ENCODE measurements at places on chromosomes 12 and 14.
A peak's percentile ranks its signal among the peaks of the same experiment; 100 is the strongest.

DNA sequence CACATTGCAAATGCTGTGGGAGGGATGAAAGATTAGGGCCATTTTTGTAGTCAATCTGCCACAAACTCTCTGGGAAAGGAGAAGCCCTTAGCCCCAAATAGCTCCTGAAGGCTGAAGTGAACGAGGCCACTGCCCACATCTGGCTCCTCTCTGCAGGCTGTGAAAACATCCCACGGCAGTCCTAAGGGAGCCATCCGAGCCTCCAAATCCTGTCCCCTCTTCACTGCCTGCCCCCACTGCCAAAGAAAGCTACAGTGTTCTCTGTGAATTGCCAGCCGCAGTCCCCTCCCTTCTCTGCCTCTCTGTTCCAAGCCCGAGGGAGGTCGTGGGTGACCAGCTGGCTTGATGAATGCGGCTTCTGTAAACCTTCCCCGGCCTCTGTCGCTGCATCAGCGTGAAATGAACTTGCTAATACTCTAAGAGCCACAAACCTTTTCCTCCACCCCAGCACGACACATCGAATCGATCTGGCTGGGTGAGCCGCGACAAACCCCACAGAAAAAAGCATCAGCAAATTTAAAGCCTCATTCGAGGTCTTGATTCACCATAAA is 180.7 kb upstream of the NRXN3 start:
- no peak for DNase-seq

DNA sequence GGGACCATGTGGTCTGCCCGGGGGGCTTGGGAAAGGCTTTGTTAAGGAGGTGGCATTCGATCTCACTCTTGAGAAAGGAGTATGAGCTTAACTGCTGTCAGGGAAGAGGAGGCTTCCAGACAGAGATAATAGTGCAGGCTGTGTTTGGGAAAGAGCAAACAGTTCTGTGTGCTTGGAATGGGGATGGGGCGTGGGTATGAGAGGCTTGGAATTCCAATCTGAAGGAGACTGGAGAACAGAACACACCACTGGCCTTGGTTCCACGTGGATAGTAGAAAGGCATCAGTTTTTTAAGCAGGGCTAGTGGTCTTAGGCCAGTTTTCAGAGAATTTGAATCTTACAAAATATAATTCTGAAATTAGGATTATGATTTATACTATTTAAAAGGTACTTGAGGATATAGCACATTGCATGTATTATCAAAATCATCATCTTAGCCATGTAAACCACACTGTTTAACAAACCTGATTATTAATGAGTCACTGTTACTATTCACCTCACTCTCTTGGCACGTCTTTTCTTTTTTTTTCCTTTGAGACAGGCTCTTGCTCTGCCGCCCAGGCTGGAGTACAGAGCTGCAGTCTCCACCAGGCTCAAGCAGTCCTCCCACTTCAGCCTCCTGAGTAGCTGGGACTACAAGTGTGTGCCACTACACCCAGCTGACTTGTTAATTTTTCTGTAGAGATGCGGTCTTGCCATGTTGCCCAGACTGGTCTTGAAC is 38.5 kb upstream of the KCNK13 start:
- no peak for DNase-seq

DNA sequence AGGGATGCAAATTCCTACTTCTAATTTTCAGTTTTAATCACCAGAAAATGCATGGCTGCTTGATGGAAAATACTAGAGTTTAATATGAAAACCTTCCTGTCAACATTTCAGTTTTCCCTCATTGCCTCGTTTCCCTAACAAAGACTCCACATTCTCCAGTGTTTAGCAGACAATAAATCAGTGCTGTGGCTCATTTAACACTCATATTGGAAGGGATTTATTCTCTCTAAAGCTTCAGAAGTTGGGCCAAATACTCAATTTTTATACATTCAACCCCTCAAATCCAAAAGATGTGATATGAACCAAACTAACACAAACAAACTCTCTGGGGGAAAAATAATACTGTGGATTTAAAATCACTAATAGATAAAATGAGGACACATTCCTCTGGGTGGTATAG is 482.5 kb downstream of the FLRT2 start:
- no peak for DNase-seq

- no peak for DNase-seq
These were observed 612.5 kb downstream of the FSCB start for GRCh38 chr14:43894534-43894933.

DNA sequence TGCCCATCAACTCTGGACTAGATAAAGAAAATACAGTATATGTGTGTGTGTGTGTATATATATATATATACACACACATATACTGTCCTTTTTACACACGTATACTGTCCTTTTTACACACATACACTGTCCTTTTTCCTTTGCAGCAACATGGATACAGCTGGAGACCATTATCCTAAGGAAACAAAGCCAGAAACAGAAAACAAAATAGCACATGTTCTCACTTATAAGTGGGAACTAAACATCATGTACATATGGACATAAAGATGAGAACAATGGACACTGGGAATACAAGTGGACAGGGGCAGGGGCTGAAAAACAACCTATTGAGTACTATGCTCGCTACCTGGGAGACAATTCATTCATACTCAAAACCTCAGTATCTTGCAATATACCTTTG is 23.7 kb downstream of the VDR start:
- DNase-seq, result no peak

- no peak for DNase-seq
These were observed 185.1 kb upstream of the DDHD1 start for GRCh38 chr14:53338192-53338591.

DNA sequence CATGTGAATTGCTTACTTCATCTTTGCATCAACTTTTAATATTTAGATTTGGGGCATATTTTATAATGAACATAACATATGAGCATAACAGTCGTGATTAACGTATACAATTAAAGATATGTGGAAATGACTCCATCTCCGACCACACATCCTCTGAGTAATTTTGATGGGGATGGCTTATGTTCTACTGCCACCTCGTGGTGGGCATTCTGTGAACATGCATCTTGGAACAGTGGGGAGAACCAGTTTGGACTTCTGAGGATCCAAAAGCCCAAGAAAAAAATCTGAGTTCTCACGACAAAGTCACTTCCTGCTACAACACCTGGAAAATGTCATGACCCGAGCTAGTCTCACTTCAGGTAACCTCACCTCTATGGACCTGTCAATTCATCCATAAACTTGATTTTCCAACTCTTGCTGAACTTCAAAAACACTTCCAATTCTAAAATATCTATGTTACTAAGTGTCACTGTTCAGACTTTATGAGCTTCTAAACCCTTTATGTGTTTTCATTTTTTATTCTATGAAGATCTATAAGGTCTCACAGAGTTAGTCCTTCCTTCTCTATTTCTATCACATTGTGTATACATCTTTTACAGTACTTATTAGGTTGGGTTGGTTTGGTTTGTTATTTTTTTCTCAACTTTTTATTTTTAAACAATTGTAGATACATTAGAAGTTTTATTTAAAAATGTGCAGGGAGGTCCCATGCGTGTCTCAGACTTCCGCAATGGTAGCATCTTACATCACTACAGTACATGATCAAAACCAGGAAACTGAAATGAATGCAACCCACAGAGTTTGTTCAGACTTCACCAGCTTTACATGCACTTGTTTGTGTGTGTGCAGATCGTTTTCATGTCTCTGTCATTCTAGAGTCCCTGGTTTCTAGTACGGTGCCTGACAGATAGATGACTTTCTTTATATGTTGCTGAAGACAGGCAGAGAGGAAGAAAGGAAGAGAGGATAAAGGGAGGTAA is 38.2 kb upstream of the STAB2 start:
- peak; percentile 43 for DNase-seq

- no peak for DNase-seq
These were observed 11.6 kb downstream of the KMT2D start for GRCh38 chr12:49048953-49049352.

GRCh38 chr14:55073856-55074255 is 22.4 kb downstream of the MAPK1IP1L start:
- no peak for DNase-seq

GRCh38 chr14:50524731-50525515 is 7.4 kb downstream of the MAP4K5 start:
- no peak for DNase-seq

GRCh38 chr14:24066496-24067132 is 4.7 kb upstream of the CPNE6 start:
- DNase-seq, result no peak

DNA sequence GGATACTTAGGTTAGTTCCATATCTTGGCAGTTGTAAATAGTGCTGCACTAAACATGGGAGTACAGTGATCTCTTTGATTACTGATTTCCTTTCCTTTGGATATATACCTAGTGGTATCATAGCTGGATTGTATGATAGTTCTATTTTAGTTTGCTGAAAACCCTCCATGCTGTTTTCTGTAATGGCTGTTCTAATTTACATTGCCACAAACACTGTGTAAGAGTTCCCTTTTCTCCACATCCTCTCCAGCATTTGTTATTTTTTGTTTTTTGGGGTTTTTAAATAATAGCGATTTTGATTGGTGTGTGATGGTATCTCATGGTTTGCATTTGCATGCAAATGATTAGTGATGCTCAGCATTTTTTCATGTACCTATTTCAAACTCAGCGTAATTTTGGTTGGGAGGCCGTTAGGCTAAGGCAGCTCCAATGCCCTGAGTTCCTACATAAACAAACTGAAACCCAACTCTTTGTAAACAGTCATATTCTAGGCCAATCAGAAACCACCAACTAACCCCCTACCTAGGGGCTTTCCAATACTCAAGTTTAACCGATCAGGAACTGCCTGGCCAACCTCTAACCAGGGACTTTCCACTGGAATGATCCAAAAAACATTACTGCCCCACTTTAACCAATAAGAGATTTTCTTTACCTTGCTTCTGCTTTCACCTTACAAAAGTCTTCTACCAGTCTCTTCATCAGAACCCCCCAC is 171.6 kb downstream of the FBXL14 start:
- peak; percentile 24 for DNase-seq

- DNase-seq, result no peak
These were observed 32.0 kb downstream of the CDK17 start for GRCh38 chr12:96368233-96368632.

DNA sequence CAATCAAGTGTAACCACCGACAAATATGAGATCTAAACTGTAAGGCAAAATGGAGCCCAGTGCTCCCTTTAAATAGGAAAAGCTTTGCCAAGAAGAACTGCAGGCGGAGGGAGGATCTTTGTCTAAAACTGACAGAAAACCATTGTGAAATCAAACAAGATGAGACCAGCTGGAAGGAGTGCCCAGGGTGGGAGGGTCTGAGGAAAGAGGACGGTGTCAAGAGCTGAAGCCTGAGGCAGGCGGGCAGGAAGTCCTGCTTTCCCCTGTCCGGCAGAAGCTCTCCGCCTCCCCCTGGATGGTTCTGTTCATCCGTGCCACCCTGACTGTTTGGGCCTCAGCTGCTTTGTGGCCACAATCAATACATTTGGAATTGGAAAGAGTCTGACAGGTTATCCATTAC is 37.5 kb downstream of the CDC42BPB start:
- DNase-seq, result no peak

DNA sequence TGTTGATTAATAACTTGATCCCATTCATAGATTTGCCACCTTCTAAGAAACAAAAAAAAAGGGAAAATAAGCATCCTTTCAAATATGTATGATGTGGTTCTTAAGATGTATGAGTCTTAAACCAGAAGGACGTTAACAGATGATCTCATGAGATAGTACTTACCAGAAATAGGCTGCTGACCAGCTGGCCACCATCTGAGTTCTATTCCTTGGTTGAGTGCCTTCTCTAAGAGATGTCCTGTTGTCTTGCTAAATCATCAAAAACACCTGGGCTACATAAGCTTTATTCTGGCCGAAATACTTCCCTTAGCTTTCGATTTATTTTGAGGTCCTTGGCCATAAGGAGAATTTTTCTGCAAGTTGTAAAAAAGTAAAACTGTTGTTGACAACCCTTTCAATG is 55.6 kb downstream of the GPR65 start:
- DNase-seq, result no peak

GRCh38 chr14:101472518-101472849 is 88.8 kb upstream of the DIO3 start:
- DNase-seq, result no peak

DNA sequence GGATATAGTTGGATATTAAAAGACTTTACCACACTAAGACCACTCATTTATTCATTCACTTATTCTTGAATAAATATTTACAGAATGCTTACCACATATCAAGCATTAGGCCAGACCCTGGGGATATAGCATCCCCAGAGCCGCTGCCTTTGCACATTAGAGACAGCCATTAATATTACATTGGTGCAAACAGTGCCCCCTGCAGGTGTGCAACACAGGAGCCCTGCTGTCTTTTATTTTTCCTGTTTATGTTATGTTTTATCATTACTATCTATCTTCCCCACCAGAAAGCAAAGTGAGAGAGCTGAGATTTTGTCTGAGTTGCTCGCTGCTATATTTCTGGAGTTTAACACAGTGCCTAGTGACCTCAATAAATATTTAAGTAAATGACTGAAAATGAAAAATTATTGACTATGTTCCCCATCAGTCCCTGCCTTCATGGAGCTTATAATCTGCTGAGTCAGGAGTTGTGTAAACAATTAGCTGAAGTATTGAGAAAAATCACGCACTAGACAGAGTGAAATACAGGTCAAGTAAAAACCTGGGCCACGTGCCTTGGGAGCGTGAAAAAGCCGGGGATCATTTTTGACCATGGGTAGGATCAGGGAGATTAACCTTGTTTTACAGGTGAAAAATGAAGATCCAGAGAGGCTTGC is 301.6 kb downstream of the PCNX1 start:
- DNase-seq, result no peak

GRCh38 chr12:49582850-49583249 is 14.9 kb upstream of the MCRS1 start:
- DNase-seq, result no peak

GRCh38 chr12:119695034-119695433 is 27.1 kb downstream of the PRKAB1 start:
- DNase-seq, result no peak

DNA sequence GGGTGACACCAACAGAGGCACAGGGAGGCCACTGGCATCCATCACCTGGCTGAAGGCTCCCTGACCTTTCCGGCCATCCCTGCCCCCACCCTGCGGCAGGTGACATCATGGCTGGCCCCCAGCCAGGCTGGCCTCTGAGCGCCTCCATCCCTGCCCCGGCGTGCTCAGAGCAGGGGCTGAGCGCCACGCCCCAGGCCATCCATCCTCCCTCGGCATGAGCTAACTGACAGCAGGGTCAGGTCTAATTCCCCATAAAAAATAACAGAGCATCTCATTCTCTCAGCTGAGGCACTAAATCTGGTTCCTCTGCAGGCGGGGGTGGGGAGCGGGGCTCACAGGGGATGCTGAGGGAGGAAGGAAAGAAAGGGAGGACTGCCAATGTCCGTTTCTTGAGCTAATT is 50.7 kb downstream of the PRIMA1 start:
- no peak for DNase-seq

- no peak for DNase-seq
These were observed 31.4 kb downstream of the FLVCR2 start for GRCh38 chr14:75609606-75610475.

- DNase-seq, result no peak
These were observed 184.2 kb upstream of the GZMB start for GRCh38 chr14:24818058-24818822.

GRCh38 chr14:102501751-102502315 is 7.7 kb downstream of the ANKRD9 start:
- DNase-seq, result no peak
